ENCODE measurements at places on chromosomes 5 and 9.

DNA sequence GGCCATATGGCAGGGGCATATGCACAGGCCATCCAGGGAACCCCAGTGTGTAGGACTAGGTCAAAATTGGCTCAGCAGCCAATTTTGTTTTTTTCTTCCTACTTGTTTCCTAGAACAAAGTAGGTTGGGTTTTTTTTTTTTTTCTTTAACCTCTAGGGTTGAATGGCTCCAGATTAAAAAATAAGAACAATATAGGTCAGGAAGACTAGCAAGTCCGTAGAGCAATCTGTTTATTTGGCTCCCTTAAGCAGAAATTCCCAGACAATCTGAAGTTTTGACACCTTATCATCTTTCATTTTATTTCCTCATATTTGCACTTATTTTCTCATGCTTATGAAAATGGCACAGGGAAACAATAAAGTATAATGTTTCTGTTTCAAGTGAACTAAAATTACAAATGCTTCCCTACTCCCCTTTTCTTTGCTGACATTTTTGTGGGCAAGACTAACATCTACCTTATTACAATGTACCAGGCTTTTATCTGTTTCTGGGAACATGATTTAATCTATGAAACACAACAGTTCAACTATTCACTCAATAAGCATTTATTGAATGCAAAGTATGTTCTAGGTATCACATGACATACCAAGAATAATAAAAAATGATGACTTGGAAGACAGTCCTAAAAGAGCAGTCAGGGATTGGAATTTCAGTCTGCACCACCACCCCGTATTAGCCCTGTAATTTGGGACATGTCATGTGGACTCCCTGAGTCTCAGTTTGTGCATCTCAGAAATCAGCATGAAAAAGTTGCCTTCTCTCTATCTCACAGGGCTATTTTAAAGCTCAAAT lies 30.5 kb downstream of the TLR4 start:
- DNase-seq = no peak

DNA sequence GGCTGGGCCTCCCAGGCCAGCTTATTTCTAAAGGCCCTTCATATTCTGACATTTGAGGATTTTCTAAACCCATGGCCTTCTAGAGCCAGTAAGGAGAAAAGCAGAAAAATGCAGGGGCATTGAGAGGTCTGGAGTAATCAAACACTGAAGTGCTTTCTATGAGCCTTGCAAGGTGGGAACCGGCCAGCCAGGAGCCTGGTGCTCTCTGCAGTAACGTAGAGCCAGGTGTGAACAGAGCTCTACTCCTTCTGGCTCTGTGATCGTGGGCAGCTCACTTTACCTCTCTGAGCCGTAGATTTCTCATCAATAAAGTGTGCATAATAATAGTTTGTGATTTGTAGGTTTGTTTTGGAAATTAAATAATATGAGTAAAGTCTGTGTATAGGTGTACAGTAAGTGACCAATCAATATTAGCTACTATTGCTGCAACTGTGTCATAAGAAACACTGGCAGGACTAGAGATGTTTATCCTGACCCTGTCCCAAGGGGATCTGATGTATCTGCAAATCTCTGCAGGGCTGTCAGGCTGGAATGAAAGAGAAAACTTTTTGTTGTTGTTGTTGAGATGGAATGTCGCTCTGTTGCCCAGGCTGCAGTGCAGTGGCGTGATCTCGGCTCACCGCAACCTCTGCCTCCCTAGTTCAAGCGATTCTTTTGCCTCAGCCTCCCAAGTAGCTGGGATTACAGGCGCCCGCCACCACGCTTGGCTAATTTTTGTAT lies 2.7 kb downstream of the SYNPO start:
- DNase-seq = no peak

DNA sequence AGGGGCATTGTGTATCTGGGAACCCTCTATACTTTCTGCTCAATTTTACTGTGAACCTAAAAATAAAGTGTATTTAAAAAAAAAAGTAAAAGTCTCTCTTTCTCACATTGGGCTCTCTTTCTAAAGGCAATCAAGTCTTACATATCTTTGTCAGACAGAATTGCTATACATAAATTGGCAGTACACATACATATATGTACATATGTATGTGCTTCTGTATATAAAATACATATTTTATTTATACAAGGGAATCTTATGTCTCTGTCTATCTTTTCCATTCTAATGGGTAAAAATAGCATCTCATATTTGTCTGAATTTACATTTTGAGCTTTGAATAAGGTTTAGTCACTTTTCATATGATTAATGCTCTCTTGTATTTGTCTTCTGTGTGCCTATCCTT lies 348.8 kb downstream of the SPATA31D1 start:
- DNase-seq = no peak

DNA sequence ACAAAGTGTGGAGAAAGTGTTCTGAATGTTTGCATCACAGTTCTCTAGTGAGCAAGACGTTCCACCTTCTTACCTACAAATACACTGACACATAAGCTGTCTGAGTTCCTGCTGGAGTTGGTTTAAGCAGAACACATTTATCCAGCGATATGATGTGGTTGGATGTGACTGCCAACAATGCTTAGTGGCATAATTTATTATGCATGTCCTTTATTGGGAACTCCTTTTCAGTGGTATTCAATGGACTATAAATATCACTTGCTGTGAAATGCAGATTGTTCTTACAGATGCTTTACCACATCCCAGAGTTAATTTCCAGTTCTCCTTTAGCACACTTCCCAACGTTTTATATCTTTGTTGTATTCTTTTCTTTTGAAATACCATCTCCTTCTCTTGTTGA lies 222.2 kb downstream of the LURAP1L start:
- DNase-seq = no peak

GRCh38 chr9:125608489-125609224 lies 98.4 kb downstream of the MAPKAP1 start:
- no peak for DNase-seq

GRCh38 chr5:133841831-133842750 lies 126.3 kb downstream of the C5orf15 start:
- no peak for DNase-seq

- DNase-seq = no peak
Observed at GRCh38 chr5:6439588-6440550, 8.8 kb upstream of the UBE2QL1 start.

Measured in activated T-cell treated with anti-CD3 and anti-CD28 coated beads, Interleukin-2, amount 50 U/mL, for 72 hours (primary cell).